ENCODE measurements at places on chromosomes 13 and 19. TPM values are rescaled to one million over a fixed set of nuclear protein-coding genes. Genes with fewer than 3 reads are reported as not detected.

- DNase-seq = no peak
Measured at GRCh38 chr13:44380404-44381165, 7.0 kb downstream of the SERP2 start.

GRCh38 chr19:10113964-10114650, 2.6 kb downstream of the P2RY11 start:
- no peak for DNase-seq

DNA sequence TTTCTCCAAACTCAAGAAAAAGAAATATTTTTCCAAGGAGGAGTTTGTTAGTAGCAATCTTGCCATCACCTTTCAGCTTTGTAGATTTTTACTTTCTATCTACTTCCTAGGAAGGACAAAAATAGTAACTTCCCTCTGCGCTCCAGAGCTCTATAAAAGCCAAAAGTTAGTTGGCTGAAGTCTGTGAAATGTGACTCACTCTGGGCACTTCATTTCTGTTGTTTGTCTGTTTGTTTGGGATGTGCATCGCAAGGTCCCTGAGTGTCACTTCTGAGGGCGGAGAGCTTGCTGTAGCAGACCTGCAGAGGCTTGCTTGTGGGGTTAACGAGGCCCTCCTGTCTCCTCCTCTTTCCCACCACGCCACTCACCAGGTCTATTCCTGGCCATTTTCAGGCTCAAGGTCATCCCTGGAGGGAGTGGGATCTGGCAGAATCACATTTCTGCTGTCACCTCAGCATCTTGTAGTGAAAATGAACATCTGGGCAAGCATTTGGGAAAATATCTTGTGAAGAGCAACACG, 307.6 kb downstream of the GPC6 start:
- no peak for DNase-seq

Gene IL17D
- total RNA-seq = 0.29 TPM

GRCh38 chr13:75318138-75318833, 163.7 kb downstream of the TBC1D4 start:
- DNase-seq = no peak

- no peak for DNase-seq
Measured at GRCh38 chr19:48582168-48582567, 24.4 kb upstream of the SPACA4 start.

Gene CYP4F8
- total RNA-seq = not detected

DNA sequence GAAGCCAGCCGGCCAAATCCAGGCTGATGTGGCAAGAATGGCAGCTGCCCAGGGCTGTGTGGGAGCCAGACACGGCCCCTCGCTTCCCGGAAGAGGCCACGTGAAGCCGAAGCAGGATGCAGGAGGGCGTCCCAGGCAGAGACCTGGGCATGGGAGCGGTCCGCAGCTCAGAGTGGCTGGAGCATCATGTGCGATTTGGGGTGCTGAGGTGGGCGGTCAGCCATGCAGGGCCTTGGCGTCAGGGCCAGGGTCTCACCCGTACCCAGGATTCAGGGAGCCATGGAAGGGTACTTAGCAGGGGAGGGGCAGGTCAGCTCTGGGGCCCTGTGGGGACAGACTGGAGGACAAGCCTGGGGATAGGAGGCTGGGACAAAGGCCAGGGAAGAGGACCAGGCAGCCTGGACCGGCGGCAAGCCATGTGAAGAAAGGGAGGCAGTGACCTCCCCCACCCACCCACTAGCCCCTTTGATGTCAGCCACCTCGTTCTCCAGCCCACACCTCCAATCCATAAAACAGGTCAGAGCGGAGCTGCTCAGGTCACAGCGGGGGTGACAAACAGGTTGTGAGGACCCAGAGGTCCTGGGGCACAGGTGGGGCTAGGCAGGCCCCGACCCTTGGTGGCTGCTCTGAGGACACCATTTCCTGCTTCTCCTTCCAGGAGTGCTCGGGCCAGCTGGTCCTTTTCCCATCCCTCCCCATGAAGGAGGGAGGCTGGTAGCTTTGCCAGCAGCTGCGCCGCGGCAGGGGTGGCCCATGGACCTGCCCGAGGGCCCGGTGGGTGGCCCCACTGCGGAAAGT, 2.3 kb downstream of the KASH5 start:
- no peak for DNase-seq

Gene FFAR3
- total RNA-seq = 0.36 TPM

DNA sequence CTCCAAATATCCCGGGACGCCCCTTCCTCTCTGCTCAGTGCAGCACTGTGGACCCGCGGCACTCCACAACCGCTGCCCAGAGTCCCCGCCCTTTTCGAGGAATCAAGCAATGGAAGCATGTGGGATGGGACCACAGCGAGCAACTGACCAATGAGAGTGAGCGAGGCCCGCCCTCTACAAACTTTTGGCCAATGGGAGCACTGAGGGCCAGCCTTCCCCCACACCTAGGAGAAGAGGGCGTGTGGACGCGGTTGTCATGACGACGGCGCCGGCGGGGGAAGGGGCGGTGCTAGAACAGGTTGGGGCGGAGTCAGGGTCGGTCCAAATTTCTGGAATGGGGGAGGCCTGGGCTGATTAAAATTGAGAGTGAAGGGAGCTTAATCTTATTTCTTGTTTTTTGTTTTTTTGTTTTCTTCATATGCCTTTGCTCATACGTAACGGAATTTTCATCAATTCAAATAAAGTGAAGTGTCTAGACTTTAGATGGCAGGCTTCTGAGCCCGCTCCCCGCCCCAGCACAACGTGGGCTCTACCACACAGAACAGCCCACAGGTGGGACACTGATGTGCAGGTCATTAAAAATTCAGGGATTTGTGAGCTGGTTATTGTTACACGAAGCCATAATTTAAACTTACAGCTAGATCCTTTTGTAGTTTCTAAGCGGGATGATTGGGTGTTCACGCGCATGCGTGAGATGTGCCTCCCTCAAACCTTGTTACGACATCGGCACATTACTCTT, at the start of gene DNAAF3:
DNAAF3 (minus strand) TSS at position 84 of the 739 bp plus-strand sequence. CDS start 200 bp downstream, outside the sequence.
- DNase-seq = peak; percentile 76

GRCh38 chr13:111289251-111289650, 31.2 kb upstream of the TEX29 start:
- DNase-seq = no peak

Gene CDC16
- total RNA-seq = 91.4 TPM

GRCh38 chr13:44267980-44268379, 105.6 kb upstream of the SERP2 start:
- DNase-seq = no peak

DNA sequence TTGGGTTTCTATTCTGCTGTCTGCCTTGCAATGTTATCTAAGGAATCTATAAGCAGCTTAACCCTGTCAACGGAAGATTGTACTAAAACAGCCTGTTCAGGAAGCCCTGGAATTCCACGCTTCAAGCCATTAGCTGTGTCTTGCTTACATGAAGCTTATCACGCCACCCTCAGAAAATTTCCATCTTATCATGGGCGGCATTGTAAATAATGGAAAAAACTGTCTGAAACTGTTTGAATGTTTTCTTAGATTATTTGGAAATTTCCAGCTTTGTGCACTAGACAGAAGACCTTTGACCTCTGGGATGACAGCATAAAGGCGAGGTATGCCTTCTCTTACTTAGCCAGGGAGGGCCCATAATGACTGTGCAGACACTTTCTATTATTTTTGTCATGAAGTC, 319.7 kb downstream of the KCNRG start:
- DNase-seq = no peak

Gene OR4F17
- not detected for total RNA-seq

DNA sequence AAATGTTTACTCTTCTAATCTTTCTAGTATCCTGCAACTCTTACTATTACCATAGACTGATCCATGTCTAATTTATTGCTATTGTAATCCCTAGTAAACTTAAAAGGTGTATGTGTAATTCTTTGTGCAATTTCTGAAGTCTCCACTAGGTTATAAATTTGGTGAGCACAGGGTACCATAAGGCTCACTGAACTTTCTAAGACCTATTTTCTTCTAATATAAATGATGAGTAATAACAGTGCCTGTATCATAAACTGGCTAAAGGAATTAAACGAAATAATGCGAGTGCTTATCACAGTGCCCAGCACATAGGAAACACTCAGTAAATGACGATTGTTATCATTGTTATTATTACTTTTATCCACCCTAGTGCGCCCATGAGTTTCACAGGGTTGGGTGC, 119.1 kb downstream of the KLF12 start:
- no peak for DNase-seq

Gene DOCK6
- total RNA-seq = 1.1 TPM

DNA sequence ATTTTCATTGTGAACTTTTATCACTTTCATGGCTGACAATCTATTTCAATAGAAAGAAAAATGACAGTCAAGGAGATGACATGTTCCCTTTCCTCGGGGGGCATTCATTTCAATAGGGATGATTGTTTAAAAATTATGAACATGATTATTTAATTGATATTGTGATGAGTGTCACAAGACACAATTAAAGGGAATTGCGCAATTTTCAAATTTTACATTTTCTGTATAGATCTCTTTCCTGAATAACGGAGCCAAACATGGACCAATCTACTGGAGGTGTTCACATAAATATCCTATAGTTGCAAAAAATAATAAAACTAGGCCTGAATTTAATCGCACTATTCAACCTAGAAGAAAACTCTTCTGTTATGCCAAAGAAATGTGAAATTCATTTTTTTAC, 1274.6 kb downstream of the SLITRK5 start:
- DNase-seq = no peak

GRCh38 chr19:28633319-28634018, 579.5 kb downstream of the UQCRFS1 start:
- DNase-seq = peak; percentile 56

GRCh38 chr13:106789911-106790310, 222.0 kb upstream of the ARGLU1 start:
- DNase-seq = no peak

Gene ZNF813
- 4.3 TPM for total RNA-seq

- no peak for DNase-seq
Measured at GRCh38 chr19:29841209-29841558, 29.4 kb downstream of the CCNE1 start.

GRCh38 chr13:40409278-40409677, 257.2 kb downstream of the FOXO1 start:
- no peak for DNase-seq

Gene RGL3
- not detected for total RNA-seq

Gene ZNF563
- total RNA-seq = 1.4 TPM

DNA sequence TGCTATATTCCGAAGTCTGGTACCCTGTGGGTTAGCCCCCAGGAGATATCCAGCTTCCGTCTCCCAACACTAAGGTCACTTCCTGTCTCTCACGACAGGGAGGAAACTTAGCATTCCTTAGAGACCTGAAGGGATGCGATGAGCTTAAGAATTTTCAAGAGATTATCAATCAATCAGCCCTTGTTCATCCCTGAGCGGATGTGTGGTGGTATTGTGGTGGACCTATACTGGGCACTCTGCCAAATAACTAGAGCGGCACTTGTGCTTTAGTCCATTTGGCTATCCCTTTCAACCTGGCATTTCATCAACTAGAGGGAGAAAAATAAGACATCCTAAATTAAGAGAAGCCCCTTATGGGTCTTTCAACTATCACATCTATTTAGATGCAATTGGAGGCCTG, 30.9 kb upstream of the ZNF562 start:
- DNase-seq = no peak

Gene ZNF266
- total RNA-seq = 28.2 TPM

DNA sequence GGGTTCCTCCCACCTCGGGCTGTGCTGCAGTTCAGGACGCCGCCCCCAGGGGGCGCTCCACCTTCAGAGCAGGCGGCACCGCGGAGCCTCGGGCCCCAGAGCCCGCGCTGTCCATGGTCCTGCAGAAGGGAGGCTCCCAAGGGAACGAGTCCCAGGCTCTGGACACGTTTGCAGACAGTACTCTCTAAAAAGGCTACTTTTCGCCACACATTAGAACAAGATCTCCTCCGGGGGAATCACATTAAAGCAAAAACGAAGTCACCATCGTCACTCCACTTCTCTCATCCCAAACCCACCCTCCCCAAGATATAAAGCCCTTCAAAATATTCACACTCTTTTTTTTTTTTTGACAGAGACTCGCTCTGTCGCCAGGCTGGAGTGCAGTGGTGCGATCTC, 4.6 kb upstream of the SIGLEC10 start:
- peak; percentile 78 for DNase-seq

DNA sequence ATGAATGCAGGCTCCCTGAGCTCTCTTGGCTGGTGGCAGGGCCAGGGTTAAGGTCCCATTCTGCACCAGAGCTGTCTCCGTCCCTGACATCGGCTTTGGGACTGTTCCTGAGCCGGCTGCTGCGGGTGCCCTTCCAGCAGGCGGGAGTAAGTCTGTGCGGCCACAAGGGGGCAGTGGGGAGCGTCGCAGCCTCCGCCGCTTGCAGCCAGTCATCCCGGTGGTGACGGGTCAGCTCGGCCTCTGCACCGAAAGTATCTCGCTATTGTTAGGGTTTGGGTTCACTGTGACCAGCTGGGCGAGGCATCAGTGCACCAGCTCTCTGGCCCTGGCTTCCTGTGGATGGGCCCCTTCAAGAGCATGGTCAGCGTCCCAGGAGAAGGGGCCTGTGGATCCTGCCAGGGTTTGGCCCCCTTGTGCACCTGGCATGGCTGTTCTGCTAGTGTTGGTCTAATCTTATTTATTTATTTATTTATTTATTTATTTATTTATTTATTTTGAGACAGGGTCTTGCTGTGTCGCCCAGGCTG, 15.1 kb downstream of the NDUFB7 start:
- DNase-seq = peak; percentile 60

Gene COL4A2
- 0.10 TPM for total RNA-seq

DNA sequence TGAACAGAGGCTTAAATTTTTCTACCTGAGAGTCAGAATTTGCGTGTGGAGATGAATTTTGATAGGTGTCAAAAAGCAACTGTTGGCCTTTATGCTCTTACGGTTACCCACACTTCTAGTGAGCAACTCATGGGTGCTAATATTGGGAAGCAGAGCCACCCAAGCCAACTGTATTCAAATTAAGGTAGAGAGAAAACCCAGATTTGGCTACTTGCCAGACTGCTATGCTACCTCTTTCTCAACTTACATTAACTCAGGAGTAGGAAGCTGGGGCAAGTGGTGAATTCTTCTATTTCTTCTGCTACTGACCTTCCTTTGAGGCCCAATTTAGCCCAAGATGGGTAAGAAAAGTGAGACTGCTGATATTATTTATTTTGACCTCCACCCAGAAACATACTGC, 83.9 kb downstream of the OLFM4 start:
- no peak for DNase-seq

Gene CD209
- total RNA-seq = not detected

- DNase-seq = no peak
Measured at GRCh38 chr13:40148101-40148500, 492.6 kb downstream of the COG6 start.

GRCh38 chr13:108964606-108965005, 335.2 kb downstream of the MYO16 start:
- DNase-seq = no peak

- DNase-seq = no peak
Measured at GRCh38 chr19:5253406-5254110, 87.1 kb downstream of the PTPRS start.

Gene LRRC63
- 0.17 TPM for total RNA-seq
